Erythroblast (primary cell): ENCODE measurements at places on chromosomes 5 and 9.

GRCh38 chr5:135443161-135443960 lies 3.8 kb downstream of the DCANP1 start:
- DNase-seq: no peak

- peak; percentile 72 for DNase-seq
Observed at GRCh38 chr9:81686614-81687520, 2.5 kb downstream of the TLE1 start.

DNA sequence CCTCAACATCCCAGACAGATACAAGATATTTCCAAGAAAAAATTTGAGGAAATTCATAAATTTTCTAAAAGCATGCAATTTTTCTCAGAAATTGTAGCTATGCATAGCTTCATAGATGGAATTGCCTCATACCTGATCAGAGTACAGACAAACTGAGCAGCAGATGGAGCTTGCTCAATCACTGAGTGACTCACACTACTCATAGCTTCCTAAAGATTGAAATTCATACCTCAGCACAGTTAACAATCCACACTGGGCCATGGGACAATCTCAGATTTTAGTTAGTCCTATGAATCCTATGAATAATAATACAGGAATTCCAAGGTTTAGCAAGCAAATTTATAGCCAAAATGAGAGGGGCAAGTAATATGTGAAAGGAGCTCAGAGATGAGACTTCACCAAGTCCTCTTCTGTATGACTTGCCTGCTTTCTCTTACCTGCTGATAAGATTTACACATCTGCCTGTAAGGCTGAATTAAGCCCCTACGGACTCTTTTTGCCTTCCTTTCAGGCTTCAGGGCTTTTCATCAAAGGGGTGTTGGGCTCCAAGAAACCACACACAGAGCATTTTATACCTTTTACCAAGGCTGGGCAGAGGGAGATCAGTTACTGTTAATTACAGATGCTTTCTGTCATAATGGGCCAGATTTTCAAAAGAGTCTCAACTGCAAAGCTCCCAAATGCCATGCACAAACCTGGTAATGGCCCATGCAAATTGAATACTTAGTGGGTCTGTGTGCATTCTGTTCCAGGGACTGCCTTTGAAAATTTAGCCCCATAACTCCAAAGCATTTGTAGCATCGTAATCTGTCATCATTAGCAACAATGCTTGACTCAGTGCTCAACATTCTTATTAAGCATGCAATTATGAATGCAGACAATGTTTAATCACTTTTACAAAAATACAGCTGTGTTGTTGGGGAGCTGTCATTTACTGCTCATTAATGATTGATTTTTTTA lies 439.3 kb downstream of the DTWD2 start:
- no peak for DNase-seq

GRCh38 chr5:72065751-72066255 lies 41.5 kb upstream of the MAP1B start:
- no peak for DNase-seq

- no peak for DNase-seq
Observed at GRCh38 chr9:15333376-15333881, 26.4 kb upstream of the TTC39B start.

DNA sequence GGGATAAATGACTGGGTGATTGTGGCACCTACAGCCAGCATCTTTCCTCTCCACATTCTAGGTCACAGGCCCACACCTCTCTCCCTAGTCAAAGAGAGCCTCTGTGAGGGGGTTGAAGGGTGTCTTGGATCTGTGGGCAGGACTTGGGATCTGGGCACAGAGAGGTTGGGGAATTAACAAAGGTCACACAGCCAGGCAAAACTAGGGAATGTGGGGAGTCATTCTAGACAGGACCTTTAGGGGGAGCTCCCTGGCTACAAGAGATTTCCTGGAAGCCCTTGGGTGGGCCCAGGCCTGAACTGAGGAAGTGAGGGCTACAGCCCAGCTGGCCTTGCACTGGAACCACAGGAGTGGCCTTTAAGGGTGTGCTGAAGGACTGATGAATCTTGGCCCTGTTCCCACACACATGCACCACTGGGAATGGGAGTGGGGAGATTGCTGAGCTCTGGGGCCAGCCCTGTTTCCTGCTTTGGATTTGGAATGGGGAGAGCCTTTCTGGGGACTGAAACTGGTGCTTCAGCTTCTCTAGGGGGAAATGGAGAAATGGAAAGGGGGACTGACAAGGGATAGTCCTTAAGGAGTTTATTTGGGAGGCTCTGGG lies 12.4 kb upstream of the CXXC5 start:
- DNase-seq: peak; percentile 73

GRCh38 chr5:82107267-82107666 lies 135.4 kb downstream of the ATG10 start:
- peak; percentile 22 for DNase-seq

DNA sequence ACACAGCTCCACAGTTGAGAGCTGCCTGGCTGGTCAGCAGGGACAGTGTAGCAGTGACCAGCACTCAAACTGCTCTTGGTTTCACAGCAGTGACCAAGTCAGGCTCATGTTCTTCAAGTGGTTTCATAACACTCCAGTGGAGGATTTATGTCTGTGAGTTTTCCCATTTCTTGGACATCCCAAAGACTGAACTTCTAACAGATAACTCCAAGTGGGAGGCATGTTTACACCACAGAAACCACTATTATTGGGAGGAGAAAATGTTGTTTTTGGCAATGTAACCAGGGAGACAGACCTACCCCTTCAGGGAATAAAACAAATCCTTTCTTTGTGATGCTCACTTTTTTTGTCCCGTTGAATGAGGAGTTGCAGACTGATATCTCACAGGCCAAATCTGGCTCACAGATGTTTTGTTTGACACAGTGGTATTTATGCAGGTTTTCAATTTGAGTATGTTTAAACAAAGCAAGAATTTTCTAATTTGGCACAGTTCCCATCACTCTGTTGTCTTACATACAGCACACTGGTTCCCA lies 141.5 kb downstream of the RMI1 start:
- no peak for DNase-seq

GRCh38 chr5:86894056-86894455 lies 276.3 kb downstream of the COX7C start:
- no peak for DNase-seq

GRCh38 chr5:165325221-165325620 lies 1819.8 kb downstream of the MAT2B start:
- DNase-seq: no peak

GRCh38 chr9:120307599-120307998 lies 272.4 kb downstream of the CDK5RAP2 start:
- no peak for DNase-seq

- no peak for DNase-seq
Observed at GRCh38 chr5:91104062-91104448, 279.1 kb downstream of the ARRDC3 start.

DNA sequence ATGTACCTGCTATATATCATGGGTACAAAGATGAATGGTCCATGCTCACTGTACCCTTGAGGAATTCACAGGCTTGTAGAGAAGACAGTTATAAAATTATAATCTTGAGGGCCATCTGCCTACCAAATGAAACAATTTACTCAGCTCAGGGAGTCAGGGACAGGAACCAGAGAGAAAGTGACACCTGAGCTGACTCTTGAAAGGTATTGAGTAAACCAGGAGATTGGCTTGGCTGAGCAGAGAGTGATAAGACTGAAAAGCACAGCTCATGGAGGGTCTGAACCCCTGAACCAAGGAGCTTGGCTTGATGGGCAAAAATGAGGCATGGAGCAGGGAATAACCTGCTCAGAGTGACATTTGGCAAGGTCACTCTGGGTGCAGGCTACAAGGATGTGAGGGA lies 147.3 kb downstream of the FAM114A2 start:
- DNase-seq: no peak

DNA sequence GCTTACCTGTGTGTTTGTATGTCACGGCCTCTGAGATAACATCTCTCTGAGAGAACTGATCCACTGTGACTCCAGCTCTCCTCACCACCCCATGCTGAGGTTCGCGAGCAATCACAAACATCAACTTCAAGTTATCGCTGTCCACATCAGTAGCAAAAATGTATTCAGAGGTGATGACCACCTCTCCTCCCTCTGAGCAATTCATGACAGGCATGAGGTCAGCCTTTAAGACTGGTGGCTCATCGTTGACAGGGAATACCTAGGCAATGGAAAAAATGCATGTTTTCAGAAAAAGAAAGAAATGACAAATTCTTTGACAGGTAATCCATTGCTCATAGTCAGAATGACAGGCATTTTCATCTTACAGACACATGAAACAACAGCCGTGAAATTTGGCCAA lies 90.3 kb upstream of the CER1 start:
- DNase-seq: no peak

DNA sequence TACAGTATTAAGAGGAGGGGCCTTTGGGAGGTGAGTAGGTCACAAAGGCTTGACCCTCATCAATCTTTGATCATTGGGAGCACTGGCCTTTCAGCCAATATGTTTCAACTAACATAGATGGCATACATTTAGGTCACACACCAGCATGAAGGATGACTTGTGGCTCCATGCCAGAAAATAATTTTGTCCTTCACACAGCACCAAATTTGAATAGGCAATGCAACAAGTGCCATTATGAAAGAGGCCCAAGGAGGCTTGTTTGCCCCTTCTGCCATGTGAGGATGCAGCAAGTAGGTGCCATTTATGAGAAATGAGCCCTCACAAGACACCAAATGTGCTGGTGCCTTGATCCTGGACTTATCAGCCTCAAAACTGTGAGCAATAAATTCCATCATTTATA lies 81.1 kb downstream of the JAKMIP2 start:
- DNase-seq: no peak

- DNase-seq: no peak
Observed at GRCh38 chr5:24094081-24094679, 550.6 kb downstream of the CDH10 start.

GRCh38 chr5:142012792-142013388 lies at the start of gene GNPDA1:
GNPDA1 (minus strand) TSS chr5:142013027; CDS start chr5:142012035, 992 bp downstream.
- DNase-seq: peak; percentile 87

- no peak for DNase-seq
Observed at GRCh38 chr5:170482511-170482910, 21.3 kb upstream of the KCNIP1 start.

DNA sequence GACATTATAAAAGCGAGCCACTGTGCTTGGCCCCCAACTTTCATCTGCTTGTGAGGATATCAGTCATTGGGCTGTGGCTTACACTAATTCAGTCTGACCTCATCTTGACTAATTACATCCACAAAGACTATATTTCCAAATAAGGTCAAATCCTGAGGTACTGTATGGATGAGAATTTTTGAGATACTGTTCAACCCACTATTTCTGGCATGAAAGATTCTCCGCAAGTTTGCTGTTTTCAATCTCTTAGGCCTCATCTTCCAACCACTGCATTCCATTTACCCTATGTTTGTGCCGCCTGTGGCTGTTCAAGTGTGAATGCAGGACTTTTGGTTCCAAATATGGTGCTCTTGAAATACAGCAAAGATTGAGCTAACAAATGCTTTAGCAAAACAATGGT lies 400.9 kb upstream of the SGCD start:
- DNase-seq: no peak

- DNase-seq: no peak
Observed at GRCh38 chr9:73215249-73215648, 63.6 kb downstream of the ANXA1 start.

- DNase-seq: no peak
Observed at GRCh38 chr5:90488791-90489190, 14.1 kb downstream of the POLR3G start.

DNA sequence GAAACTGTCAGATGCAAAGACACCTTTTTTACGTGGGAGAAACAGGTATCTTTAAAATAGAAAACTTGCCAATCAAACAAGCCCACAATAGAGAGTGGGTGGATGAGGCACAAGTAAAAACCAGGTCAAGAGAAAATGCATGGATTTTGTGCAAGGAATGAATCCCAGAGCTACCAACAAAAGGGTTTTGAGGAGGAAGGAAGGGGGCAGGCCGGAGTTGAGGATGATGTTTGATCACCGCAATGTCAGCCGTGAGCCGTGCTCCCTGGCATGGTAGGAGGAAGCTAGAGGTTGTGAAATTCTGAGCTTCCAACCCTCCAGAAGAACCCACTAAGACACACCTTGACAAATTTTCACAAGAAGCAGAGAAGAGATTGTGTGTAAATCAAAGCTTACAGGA lies 53.2 kb downstream of the HRH2 start:
- DNase-seq: no peak

GRCh38 chr9:124743686-124744348 lies 27.3 kb downstream of the NR6A1 start:
- no peak for DNase-seq

- no peak for DNase-seq
Observed at GRCh38 chr5:131394128-131394527, 130.3 kb downstream of the CDC42SE2 start.

DNA sequence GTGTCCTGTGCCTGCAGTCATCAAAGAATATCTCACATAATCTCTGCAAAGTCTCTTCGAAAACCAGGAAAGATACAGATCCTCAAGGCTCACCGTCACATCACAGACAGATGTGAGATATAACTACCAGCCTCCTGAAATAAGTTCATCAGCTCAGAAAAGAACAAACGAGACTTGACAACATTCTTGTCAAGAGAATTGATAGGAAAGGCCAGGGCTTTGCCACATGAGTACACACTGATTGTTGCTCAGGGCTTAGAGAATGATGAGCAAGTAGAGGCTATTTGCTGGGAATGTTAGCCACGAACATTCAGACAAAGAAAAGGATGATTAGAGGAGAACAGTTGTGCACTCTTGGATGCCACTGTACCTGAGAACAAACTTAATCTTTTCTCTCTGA lies 535.1 kb downstream of the ELAVL2 start:
- no peak for DNase-seq

DNA sequence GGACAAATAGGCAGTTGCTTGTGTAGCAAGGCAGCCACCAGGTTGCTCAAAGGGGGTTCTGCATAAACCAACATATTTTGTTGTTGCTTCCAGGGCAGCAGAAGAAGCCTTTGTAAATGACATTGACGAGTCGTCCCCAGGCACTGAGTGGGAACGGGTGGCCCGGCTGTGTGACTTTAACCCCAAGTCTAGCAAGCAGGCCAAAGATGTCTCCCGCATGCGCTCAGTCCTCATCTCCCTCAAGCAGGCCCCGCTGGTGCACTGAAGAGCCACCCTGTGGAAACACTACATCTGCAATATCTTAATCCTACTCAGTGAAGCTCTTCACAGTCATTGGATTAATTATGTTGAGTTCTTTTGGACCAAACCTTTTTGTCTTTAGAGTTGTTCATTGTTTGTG lies 20.8 kb downstream of the CLTA start:
- DNase-seq: no peak

GRCh38 chr5:173668910-173669309 lies 52.5 kb upstream of the BOD1 start:
- no peak for DNase-seq

GRCh38 chr5:39447968-39448367 lies 23.2 kb upstream of the DAB2 start:
- DNase-seq: no peak

DNA sequence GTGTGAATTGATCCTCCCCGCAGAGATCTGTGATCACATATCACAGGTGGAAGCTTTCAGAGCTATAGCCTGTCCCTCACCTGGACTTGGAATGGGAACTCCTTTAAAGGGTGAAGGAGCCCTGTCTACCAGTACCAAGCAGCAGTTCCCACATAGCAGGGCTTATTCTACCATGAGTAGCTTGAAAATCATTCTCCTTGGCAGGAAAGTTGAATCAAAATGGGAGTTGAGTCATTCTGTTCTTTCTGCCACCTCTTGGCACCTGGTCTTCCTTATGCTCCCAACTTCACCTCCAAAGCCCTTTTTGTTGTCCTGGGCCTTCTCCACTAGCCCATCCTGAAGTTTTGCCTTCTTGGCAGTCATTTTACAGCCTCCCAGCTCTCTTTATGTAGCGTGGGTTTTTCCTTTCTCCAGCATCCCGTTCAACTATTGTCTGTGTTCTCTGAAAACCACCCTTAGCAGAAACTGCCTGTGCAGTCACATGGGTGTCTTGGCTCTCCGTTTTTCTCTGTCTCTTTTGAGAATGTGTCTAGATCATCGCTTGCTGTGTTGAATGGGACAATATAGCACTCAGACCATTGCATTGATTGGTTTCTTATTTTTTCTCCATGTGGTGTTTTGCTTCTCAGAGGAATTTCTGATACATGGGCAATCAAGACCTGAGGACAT lies 222.2 kb downstream of the AOPEP start:
- DNase-seq: no peak
